ENCODE measurements at places on chromosomes 3 and 15.

- DNase-seq = no peak
These were observed 3.9 kb downstream of the CLDND1 start for GRCh38 chr3:98518816-98519215.

GRCh38 chr3:44880284-44880683 lies 5.9 kb downstream of the TGM4 start:
- no peak for DNase-seq

DNA sequence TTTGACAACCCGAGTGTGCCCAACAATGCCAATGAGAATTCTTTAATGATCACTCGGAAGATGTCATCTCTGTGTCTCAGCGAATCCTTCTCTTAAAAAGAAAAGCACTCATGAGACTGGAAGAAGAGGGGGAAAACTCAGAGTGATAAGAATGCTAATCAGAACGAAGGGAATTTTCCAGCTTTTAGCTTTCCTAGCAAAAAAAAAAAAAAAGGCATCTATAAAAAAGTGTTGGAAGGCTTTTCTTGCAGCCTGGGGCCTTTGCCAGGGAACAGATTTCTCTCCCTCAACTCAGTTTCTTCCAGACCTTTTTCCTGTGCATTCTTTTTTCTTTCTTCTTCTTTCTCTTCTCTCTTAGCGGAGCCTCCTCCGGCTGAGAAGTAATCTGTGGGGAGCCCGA lies 80.5 kb upstream of the NEO1 start:
- no peak for DNase-seq

DNA sequence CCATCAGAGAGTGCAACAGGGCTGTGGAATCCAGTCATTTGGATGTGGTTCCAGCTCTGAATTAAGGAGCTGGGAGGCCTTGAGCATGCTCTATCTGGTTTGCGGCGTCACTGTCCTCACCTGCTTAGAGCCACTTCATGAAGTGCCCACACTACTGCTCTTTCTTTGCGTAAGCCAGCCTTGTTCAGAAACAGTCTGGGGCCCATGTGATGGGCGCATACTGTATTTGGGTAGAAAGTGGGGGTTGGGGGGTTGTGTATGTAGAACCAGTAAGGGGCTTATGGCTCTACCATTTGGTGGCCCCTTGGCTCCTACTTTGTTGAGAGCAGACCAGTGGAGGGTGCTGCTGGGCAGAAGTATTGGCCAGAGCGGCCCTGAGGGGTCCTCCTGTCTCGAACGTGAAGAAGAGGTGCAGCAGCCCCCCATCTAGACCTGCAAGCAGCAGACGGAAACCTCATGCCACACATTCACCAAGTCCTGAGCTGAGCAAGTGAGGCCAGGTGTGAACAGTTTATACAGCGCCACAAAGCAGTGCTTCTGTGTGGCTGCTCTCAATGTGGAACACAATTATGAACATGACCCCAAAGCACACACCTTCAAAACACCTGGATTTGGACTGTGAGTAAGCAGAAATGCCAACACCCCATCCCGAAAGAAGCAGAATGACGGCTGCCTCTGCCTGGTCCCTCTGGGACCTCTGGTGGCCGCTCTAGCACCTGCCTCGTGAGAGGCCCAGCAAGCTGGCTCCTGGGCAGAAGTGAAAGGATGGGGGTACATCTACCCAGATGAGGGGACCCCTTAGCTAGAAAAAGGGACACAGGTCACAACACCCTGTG lies 26.6 kb downstream of the SRPRB start:
- DNase-seq = no peak

DNA sequence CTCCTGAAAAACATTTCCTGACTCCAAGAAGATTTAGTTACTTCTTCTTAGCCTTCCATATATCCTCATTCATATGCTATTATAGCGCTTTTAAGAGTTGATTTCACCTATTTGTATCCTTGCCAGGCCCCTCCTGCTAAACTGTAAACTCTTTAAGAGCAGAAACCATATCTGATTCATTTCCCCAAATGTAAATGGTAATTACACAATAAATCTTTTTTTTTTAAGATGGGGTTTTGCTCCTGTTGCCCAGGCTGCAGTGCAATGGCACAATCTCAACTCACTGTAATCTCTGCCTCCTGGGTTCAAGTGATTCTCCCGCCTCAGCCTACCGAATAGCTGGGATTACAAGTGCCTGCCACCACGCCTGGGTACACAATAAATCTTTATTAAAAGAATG lies 4.5 kb downstream of the DLEC1 start:
- no peak for DNase-seq
